ENCODE measurements at places on chromosomes 16 and 17. TPM values are rescaled to one million over a fixed set of nuclear protein-coding genes. Genes with fewer than 3 reads are reported as not detected.

The SOX9 gene
- total RNA-seq, result not detected

The MT1M gene
- 4.3 TPM for total RNA-seq

The MYH2 gene
- total RNA-seq, result not detected

The C16orf74 gene
- 83.4 TPM for total RNA-seq
